ENCODE measurements at places on chromosomes 7 and 10.

GRCh38 chr7:138987686-138988085 lies 6.5 kb upstream of the KIAA1549 start:
- DNase-seq = no peak

GRCh38 chr7:27808626-27809025 lies 68.7 kb downstream of the TAX1BP1 start:
- DNase-seq = no peak

- DNase-seq = no peak
Measured at GRCh38 chr7:148155826-148156225, 434.7 kb upstream of the C7orf33 start.

DNA sequence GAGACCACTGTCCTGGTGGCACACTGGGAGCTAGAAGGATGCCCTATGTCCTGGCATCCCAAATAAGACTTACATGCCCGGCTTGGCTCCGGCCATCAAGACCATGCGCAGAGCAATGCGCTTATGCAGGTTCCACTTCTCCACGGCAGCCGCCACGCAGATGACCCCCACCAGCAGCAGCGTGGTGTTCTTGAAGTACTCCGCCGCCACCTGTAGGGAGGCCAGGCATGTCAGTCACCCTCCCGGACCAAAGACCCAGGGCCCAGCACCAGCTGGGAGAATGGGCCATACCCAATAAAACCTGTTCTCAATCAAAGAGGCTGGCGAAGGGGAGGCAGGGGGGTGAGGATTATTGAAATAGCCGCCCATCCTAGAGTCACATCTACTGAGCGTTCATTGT lies 19.9 kb downstream of the SLC13A4 start:
- no peak for DNase-seq

GRCh38 chr7:121575194-121575765 lies 179.2 kb upstream of the FAM3C start:
- DNase-seq = no peak

DNA sequence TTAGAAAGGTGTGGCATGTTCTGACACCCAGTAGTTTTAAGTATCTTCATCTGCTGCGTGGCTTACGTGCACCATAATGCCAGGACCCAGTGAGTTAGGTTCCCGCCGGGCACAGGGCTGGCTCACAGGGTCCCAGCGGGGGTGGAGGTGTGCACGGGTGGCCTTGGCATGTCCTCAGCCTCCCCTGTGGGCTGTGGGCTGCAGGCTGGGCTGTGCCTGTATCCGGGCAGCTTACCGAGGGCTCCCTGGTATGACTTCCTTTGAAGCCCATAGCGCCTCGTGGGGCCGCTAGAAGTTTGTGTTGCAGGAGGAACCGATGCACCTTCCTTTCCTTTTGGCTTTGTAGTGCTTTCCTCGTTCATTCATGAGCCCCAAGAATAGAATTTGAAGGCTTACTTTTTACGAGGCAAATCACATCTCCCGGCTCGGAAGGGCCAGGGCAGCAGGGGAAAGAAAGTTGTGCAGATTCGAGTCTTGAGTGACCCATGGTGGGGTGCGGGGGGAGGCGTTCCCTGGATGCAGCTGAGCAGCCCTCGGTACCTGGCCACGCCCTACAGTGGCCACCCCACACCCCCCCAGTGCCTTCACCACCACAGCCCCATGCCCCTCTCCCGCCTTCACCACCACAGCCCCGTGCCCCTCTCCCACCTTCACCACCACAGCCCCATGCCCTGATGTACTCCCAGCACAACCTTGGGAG lies 113.2 kb downstream of the WDR37 start:
- no peak for DNase-seq

GRCh38 chr7:82241356-82241755 lies 202.2 kb downstream of the CACNA2D1 start:
- no peak for DNase-seq

DNA sequence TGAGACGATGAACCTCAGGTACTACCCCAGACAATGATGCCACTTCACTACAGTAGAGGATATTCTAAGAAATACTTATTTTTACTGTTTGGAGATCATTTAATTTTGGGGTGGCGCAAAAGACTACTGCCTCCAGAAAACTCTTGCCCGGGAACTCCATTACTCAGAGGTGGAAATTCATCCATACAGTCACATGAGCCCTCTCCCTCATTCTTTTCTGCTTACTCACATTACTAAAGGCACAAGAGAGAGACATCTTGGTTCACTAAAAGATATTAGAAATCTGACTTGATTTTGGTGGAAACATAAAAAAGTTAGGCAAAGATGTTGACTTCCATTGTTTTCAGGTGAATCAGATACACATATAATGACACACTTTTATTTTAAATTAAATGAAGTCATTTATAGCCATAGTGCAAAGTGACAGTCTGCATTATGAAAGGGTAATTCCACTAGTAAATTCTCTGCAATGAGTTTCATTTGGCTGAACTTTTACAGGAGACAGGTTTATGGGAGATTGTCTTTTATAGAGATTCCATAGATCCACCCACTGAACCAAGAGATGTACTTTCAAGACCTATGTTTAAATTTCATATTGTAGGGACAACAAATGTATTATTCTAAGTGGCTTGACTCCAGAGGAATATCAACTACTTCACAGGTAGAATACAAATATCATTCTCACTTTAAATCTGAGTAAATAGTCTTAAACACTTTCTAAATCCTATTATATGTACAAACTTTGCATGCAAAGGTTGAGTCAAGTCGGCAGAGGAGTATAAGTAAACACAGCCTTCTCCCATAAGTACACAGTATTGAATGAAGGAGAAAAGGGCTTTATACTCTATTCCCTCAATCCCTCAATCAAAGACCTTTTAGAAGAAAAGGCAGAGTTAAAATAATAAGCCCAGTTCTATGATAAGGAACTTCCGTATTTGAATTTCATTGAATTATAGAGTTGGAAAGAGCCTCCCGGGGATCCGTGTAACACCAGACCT lies 18.8 kb downstream of the NEBL start:
- no peak for DNase-seq

DNA sequence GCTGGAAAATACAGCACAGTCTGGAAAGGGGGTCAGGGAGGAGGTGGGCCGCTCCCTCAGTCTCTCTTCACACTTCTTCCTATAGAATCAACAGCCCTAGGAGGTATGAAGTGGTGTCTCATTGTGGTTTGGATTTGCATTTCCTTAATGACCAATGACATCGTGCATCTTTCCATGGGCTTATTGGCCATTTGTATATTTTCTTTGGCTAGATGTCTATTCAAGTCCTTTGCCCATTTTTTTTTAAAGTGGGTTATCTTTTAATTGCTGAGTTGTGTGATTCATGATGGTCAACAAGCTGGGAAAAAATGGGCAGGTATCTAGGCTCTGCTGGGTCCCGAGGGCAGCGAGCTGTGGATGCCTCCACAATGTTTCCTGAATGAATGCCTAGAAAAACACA lies 29.1 kb downstream of the TMEM130 start:
- DNase-seq = no peak

GRCh38 chr10:45249978-45250693 lies 65.3 kb downstream of the OR13A1 start:
- peak; percentile 22 for DNase-seq

GRCh38 chr7:129263168-129263567 lies 38.3 kb downstream of the AHCYL2 start:
- no peak for DNase-seq

DNA sequence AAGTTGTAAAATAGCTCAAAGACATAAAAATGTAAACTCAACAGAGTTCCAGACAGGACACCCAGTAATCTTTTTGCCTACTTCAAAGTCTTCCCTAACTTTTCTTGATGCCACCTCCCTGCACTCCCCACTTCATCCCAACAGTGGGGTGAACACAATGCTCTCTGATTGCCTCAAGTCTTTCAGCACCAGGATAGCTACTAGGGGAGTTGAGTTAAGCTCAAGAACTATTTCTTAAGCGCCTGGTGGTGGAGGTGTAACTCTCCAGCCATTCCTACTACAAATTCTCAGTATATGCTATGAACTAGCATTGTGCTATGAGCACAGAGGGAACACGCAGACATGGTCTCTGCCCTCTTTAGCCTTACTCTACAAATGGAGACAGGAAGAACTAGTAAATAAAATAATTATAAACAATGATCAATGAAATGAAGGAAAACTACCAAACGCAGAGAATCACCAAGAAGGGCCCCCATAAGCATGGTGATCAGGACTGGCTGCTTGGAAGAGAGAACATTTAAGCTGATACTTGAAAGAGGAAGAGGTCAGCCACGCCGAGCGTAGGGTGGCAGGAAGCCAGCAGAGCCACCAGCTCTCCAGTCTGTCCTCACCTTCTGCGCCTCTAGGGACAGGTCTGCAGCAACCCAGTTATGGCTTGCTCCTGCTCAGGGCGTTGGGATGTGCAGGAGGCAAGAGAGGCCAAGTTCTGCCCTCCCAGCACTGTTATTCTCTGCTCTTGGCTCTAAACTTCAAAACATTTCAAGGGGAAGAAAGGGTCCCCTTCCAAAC lies 16.7 kb upstream of the FRA10AC1 start:
- DNase-seq = no peak

DNA sequence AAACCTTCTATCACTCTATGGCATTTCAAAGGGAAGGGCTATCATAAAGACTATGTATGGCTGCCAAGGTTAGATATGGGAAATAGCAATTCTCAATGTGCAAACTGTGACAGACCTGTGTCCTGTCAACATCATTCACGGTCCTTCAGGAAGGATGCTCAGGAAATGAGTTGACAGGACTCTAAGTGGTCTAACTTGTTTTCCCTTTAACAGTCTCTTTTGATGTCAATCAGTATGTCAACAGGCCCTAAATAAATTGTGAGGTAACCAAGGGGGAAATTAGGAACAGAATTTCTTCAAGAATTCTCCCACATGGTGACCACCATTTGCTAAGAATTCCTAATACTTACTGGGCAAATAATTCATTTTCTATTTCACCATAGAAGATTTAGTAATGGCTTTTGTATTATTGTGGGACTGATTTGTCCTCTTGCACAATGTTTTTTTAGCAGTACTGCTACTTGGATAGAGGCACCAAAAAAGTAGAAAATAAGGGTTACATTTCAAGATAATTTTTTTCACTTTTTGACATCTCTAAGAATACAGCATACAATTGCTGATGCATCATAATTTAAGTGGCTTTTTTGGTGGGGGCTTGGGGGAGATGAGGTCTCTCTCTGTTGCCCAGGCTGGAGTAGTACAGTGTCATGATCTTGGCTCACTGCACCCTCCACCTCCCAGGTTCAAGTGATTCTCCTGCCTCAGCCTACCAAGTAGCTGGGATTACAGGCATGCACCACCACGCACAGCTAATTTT lies 275.8 kb downstream of the CACNA2D1 start:
- no peak for DNase-seq

- no peak for DNase-seq
Measured at GRCh38 chr7:158710651-158711102, 6.1 kb upstream of the NCAPG2 start.

DNA sequence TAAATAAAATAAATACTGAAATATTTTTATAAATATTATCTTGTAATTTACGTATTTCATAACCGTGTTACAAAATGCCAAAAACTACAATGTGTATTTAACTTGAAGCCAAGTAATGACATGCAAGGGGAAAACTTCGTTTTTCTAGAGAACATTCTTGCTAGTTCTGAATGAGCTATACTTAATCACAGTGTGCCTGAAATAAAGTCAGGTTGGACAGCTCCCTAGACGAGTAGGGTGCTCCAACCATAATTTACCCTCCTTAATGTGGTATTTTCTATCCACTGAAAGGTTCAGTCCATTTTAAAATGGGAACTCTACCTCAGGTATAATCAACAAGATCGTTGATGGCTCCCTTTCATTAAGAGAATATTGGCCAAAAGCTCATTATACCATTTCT lies 194.5 kb upstream of the AHR start:
- DNase-seq = no peak

GRCh38 chr10:31136930-31137885 lies 105.5 kb upstream of the ZNF438 start:
- DNase-seq = no peak

GRCh38 chr10:17236468-17237148 lies 8.6 kb downstream of the VIM start:
- DNase-seq = no peak

DNA sequence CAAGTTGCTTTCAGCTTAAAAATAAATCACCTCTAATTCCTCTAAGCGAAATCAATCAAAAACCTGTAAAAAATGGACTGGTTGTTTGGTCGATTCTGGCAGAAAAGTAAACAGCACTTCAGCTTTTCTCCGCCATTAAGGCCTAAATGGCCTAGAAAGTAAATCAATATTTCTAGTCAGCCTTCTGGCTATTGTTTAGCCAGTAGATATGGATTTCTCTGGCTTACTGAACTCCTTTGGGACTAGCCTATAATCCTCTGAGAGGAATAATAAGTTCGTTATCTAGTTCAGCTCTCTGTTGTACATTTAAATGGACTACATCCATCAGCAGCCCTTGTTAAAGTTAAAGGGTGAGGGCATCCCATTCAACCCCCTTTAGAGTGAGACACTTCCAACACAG lies 400.1 kb upstream of the ETV1 start:
- DNase-seq = no peak

DNA sequence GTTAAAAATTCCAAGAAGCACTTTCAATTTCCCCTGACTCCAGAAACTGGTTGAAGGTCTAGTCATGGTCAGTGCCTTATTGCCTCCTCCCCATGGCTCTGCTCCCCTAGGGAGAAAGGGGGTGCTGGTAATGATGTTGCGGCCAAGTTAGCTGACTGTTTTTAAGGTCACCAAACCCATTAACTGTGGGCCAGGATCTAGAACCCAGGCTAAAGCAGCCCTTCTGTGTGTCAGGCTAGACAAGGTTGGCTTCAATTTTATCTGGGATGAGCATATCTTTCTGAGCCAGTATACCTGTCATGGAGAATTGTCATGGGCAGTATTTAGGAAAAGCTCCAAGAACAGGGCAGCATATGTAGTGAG lies 11.2 kb upstream of the HOXA13 start:
- DNase-seq = no peak

DNA sequence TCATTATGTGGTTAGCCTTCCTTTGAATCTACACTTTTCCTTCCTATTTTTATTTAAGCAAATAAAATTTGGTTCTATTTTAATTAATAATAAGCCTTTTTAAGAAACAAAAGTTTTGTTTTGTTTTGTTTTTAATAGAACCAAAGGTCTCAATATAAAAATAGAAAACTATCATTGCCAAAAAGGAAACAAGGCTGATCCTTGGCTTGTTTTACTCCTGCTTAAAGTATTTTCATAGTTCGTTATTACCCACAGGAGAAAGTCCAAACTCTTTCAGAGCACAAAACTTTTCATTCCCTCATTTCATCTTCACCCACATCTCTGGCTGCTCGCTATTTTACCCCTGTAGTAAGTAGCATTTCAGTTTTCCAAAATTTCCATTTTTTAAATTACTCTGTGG lies 374.8 kb downstream of the SEMA3D start:
- no peak for DNase-seq

GRCh38 chr10:43939939-43940820 lies 291.5 kb upstream of the ZNF32 start:
- DNase-seq = no peak

- no peak for DNase-seq
Measured at GRCh38 chr10:25761937-25762336, 172.1 kb upstream of the MYO3A start.
